Mesothelial cell of epicardium (in vitro differentiated cells): ENCODE measurements at places on chromosomes 7 and 10.
A peak's percentile ranks its signal among the peaks of the same experiment; 100 is the strongest.

DNA sequence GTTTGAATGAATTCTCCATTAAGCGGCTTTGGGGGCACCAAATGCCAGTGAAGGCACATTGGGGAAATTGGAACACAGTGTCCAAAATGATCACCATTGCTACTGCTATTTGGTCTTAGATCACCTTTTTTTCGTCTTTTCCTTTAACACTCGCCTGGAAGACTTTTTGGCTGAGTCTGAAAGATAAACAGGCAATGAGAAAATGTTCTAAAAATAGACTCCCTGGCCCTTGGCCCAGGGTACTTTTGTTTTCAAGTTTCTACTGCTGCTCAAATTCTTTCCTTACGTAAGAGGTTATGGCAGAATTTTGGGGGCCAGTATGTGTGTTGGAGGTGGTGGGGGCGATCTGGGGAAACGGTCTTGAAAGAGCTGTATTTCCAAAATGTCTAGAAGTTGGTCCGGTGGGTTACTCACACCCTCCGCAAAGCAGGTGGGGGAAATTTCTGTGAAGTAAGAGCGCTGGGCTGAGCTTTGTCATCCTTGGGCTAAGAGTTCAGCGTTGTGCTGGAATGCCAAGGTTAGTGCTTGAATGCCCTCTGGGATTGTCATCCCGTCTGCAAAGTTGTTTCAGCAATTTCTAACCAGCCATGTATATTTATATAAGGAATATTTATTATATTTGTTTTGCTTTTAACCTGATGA lies 1.3 kb upstream of the ITPRIP start:
- no peak for DNase-seq

DNA sequence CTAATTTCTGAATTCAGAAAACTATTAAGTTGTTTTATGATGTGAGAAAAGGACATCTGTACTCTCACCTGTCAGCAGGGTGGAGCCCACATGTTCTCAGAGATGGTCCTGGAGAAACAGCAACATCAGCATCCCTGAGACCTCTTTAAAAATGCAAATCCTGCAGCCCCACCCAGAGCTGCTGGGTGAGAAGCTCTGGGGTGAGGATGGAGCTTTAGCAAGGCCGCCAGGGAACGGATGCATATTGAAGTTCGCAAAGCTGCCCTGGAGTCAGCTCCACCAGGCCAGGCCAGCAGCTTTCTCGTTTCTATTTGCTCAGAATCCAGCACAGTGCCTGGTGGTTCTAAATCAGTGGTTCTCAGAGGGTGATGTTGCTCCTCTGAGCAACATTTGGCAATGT lies 49.1 kb downstream of the PRKCQ start:
- DNase-seq = no peak

- no peak for DNase-seq
Measured at GRCh38 chr7:123580406-123581161, 21.0 kb upstream of the ASB15 start.

GRCh38 chr7:24882989-24883621 lies 96.9 kb downstream of the OSBPL3 start:
- DNase-seq = no peak

GRCh38 chr10:92238586-92239098 lies 52.2 kb downstream of the CPEB3 start:
- DNase-seq = no peak

GRCh38 chr10:69269761-69270160 lies 8.5 kb upstream of the HK1 start:
- DNase-seq = no peak

GRCh38 chr7:20595971-20596370 lies 19.5 kb upstream of the ABCB5 start:
- DNase-seq = no peak

DNA sequence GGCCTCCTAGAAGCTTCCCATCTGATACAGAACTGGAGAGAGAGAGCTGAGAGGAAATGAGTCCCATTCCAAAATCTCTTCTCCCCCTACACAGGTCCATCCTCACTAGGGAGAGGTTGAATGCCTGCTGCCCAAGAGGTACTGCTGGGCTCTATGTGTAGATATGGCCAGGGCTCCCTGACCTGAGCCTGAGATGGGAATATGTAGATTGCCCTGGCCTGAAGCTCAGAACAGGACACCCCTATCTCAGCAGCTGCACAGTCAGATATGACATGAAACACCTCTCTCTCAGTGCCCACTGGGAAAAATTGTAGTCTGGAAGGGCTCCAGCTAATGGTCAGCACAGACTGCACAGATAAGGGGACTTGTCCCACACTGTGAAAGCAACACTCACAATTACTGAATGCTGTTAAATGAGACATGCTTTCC lies 3.1 kb upstream of the IFIT1B start:
- DNase-seq = no peak

- no peak for DNase-seq
Measured at GRCh38 chr7:77199013-77199966, at the start of gene FGL2. FGL2 (minus strand) TSS chr7:77199819; CDS start chr7:77199793, 26 bp downstream.

DNA sequence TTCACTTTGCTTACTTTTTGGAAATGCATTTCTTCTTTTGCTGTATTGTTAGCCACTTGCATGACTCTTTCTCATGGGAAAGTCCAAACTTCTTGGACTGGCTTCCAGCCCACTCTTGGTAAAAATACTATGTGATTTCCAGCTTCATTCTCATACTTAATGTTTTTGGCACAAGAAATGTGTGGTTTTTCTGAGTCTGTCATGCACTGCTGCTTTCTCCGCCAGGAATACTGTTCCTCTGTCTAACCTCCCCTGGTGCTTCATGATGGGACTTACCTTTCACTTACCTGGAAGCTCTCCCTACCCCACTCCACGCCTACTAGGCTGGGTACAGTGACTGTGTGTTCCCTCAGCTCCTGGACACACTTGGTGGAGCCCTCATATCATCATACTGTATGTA lies 18.7 kb downstream of the MGAM2 start:
- DNase-seq = no peak

GRCh38 chr7:155495440-155496248 lies 37.7 kb downstream of the EN2 start:
- DNase-seq = no peak

- no peak for DNase-seq
Measured at GRCh38 chr7:8160779-8161345, 101.1 kb downstream of the ICA1 start.

- no peak for DNase-seq
Measured at GRCh38 chr10:43892062-43892770, 243.5 kb upstream of the ZNF32 start.

DNA sequence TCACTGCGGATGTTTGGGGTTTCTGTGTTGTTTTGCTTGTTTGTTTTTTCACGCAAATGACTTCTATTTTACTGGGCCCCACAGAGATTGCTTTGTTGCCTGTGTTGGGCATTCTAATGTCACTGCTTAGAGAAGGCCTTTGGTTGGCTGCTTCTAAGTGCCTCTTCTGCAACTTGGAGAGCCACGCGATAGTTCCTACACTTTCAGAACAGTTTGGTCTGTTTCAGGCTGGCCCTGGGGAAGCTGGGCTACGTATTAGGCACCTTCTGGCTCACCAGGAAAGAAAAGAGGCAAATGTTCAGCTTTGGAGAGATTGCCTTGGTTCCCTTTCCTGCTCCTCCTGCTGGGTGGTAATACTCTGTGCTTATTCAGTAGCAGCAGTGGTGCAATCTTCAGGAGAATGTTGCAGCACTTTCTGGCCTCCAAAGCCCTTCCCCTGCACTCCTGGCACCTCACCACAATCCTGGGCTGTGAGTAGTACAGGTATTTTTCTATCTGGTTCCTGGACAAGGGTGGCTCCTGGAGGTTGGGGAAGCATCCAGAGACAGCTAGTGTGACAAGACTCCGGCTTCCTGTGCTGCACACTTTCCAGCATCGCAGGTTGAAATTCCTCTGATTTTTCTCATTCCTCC lies 1.2 kb downstream of the ANTXRL start:
- DNase-seq = no peak

GRCh38 chr10:97533888-97534287 lies 35.2 kb downstream of the UBTD1 start:
- DNase-seq = no peak

DNA sequence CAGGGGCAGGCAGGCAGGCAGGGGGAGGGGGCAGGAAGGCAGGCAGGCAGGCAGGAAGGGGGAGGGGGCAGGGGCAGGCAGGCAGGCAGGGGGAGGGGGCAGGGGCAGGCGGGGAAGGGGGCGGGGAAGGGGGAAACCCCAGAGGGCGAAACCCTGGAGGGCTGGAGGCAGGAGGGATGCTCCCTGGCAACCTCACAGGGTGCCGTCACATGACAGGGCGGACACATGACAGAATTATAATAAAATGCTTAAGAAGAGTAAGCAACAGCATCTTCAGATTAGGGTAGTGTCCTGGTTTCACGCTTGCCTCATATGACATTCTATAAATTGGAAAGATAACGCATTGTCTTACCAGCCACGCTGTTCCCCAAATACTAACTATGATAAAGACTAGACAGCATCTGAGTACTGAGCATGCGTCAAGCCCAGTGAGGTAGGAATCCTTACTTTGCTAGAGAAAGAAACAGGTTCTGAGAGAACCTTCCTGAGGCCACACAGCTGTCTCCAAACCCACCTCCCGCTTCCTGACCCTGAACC lies 131.6 kb downstream of the DIP2C start:
- DNase-seq = no peak

GRCh38 chr7:24826662-24827020 lies 69.4 kb upstream of the GSDME start:
- DNase-seq = no peak

GRCh38 chr10:77391605-77392235 lies 245.9 kb downstream of the KCNMA1 start:
- peak; percentile 87 for DNase-seq

- no peak for DNase-seq
Measured at GRCh38 chr7:155581954-155582353, 35.6 kb upstream of the CNPY1 start.

DNA sequence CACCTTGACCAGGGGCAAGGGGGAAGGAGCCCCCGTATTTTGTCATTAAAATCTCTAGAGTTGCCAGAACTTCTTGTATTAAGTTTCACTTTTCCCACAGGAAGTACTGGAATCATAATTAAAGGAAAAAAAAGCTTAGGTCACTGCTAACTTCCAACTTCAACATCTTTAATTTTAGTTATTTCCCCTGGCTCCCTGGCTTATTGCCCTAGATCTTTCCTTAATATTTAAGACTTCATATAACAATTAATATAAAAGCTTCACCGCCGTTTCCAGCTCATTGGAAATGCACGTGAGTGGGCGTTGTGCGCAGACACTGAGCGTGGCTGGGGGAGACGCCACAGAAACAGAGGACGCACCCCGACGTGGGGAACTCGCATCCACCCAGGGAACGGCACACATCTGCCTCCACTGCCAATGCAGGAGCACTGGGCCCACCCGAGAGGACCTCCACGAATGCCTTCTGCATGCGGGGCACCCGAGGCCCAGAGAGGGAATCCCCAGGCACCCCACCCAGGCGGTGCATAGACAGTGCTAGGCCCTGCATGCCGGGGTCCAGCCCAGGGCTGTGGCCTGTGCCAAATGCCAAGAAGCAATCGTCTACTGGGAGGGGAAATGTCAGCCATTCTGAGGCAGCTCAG lies 72.2 kb downstream of the ADARB2 start:
- DNase-seq = no peak

DNA sequence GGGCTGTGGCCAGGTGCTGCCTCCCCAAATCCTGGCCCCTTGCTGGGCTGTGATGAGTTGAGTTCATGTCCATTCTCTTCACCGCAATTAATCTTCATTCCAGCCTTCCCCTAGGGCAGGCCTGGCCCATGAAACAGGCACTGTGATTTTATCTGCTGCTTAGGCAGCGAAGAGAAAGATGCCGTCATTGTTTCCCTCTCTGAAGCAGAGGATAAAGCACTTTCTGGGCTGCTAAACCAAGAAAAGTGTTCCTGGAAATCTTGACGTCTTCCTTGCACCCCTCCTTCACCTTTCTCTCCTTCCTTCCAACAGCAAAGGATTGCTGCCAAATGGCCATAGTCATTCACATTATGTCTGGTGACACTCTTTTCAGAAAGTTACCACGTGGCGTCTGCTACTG lies 265.9 kb downstream of the ZEB1 start:
- no peak for DNase-seq

DNA sequence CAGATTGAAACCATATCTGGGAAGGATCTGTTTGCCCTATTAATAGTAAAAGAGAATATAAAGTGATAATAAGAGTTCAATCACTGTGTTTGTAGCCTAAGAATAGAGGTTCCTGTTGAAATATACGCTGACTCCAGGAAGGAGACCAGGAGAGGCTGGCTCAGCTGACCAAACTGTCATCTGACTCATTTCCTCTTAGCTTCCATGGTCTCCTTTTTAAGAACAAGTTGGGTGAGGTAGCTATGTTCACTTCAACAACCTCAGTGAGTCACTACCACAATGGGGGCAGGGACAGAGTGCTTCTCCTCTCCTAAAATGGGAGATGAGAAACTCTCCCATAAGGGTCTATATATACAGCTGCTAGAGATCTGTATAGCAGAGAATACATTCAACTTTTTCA lies 543.3 kb downstream of the CALN1 start:
- no peak for DNase-seq

DNA sequence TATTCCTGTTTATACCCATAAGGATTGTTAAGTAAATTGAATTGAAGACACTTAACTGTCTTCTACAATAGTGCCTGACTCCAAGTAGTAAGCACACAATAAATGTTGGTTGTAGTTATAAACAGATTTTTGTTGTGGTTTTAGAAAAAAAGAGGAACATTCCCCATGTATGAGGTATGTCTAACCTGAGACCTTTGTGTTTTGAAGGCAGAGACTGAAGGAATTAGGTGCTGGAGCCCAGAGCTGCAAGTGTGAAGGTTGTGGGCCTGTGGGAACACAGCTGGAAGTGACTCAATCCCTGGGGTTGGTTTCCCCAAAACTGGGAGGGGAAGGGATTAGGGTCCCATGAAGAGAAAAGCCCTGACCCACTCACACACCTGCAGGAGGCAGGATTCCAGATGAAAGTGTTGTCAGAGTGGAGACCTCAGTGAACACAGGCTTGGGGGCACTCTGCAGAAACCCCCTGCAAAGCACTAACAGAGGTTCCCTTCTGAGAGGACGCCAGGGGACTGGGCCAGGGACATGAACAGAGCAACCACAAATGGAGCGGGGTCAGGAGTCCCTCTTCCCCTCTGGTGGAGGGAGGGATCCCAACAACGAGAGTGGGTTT lies 265.1 kb upstream of the KLF14 start:
- no peak for DNase-seq

- DNase-seq = no peak
Measured at GRCh38 chr10:13018171-13018570, 16.7 kb upstream of the CCDC3 start.

DNA sequence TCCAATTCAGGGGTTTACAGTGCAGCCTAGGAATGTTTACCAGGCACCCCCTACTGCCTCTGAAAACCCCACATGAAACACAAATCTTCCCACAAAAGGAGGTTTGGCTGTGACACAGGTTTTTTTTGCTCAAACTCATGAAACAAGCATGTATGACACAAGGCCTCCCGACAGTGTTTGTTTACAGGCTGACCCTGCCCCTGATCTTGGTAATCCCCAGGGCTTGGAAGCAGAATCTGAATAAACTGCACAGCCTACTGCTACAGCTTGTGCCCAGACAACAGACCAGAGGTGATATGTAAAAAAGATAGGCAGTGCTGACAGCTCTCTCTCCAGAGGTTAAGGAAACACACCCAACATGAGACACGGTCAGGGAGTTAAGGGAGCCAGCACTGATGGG lies 184.2 kb downstream of the KMT2E start:
- no peak for DNase-seq

- DNase-seq = no peak
Measured at GRCh38 chr7:127879436-127879835, 151.8 kb downstream of the LRRC4 start.
